Stimulated activated CD4-positive, alpha-beta T cell treated with anti-CD3 and anti-CD28 coated beads, Interleukin-1b, Interleukin-23, amount 100 ng/mL, for 4 hours (primary cell): ENCODE measurements at places on chromosomes 2 and 18.

DNA sequence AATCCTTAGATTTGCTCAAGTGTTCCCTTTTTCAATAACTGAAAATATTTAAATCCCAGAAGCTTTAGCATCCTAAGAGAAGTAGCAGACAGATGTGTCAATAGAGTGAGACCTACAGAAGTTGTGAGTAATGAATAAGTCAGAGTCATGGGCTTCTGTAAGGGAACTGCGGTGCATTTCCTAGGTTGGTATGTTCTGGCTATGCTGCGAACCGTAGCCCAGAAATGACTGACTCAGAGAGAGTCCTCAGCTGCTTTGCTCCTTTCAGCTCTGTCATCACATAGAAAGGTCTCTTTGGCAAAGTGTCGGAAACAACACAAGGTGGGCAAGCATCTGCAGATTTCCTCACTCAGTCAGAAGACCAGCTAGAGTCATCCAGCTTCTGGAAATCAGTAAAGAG, 297.1 kb downstream of the ARHGAP15 start:
- no peak for DNase-seq

GRCh38 chr18:77366720-77367641, 117.3 kb downstream of the GALR1 start:
- no peak for DNase-seq

DNA sequence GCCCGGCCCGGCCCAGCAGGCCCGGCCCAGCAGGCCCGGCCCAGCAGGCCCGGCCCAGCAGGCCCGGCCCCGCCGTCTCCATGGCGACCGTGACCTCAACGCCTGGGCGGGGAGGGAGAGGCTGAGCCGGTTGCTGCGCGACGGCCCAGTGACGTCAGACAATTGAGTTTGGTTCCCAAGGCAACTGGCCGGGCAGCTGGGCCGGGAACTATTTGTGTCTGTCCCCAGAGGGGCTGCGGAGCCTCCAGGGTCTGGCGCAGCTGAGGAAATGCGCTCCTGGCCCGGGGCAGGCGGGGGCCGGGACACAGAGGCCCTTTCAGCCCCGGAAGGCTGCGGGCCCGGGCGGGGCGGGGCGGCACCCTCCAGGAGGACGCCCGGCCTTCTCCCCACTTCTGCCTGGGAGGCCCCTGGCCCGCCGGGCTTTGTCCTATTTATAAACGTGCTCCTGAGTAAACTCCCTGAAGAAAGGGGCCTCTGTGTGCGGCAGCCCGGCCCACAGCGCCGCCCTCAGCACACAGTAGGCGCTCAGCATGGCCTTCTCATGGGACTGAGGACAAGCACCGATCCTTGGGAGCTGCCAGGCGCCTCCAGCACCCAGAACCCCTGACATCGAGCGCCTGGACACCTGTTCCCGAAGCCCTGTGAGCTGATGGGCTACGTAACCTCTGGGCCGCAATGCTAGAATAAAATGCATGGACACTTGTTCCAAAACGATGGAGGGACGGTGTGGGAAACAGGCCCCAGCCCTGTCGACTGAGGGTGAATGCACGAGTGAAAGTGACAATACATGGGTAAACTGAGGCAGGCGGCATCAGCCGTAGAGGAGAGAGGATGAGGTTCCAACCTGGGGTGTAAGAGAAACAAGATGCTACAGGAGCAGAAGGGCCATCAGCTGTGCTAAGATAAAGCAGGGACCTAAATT, 12.3 kb downstream of the TEX44 start:
- DNase-seq = peak; percentile 86

DNA sequence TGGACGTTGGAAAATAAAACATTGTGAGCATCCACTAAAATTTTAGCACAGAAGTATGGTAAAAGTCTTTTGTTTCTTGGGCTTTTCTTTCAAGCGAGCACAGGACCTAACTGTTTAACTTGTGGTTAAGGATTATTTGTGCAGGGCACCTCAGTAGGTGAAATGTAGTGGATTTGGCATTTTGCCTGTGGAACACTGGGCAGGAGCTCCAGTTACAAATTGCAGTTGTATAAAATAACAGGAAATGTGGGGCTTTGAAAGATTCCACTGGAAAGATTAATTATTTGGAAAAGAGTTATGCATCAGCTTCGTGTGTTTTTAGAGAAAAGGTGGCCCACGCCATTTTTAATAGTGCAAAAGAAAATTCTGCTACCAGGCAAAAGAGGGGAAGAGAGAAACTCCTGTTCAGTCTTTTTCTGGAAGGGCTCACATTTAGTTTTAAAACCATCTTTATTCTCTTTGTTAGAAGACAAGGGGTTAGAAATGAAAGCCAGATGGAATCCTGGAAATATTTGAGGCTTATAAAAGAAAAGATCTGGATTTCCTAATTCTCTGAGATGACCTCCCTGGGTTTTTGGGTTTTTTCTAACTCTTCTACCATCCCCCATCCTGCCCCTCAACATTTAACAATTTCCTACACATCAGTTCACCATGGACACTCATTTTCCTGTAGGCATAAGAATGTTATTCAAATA, 144.3 kb upstream of the SERTAD2 start:
- DNase-seq = no peak

GRCh38 chr18:811182-811891, 705 bp downstream of the YES1 start:
- DNase-seq = no peak

- DNase-seq = no peak
These were observed 36.3 kb downstream of the SMAD4 start for GRCh38 chr18:51066273-51066672.

GRCh38 chr2:226828191-226828590, 7.7 kb upstream of the RHBDD1 start:
- no peak for DNase-seq

DNA sequence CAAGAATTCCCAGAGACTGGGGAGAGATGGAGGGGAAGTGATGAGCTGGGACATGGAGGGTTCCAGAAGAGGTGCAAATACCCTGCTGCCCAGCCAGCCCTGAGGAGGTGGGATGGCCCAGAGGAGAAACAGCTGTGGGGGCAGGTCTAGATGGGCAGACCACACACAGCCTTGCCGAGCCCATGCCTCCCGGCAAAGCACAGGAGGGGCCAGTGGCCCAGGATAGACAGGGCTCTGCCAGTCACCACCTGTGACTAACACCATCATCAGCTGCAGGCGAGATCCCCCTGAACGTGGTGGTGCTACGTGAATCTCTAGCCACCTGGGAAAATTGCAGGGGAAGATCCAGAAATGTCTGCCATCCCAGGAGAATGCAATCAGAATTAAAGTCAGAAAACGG, 39.4 kb downstream of the SCTR start:
- DNase-seq = no peak

GRCh38 chr2:181774685-181775084, 94.4 kb upstream of the NEUROD1 start:
- no peak for DNase-seq

DNA sequence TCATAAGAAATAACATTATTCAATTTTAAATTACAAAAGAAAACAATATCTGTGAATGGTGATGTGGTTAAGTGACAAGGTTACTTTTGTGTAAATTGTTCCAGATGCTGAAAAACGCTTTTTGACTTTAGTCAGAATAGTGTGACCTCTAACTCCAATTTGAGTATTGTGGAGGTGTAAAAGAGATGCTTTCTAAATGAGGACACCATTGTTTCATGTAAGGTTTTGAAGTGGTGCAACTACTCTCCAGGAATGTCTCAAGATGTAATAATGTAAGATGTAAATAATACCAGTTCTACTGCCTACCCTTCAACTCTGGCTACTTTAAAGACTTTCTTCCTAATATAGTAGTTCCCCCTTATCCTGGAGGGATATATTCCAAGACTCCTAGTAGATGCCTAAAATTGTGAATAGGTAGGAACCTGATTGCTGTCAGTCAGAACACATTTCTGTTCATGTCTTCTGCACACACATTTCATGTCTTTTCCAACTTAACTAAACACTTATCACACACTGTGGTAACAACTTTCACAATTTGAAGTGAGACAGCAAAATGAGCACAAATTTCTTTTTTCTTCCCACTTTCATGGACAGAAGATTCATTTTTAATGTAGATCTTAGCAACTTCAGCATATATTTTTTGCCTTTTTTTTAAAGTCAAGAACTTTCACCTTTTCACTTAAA, 39.1 kb upstream of the PPP1R1C start:
- DNase-seq = no peak

GRCh38 chr2:118124288-118124891, 36.1 kb downstream of the INSIG2 start:
- no peak for DNase-seq

- no peak for DNase-seq
These were observed 1.4 kb upstream of the STEAP3 start for GRCh38 chr2:119222213-119222612.

- peak; percentile 25 for DNase-seq
These were observed 42.1 kb downstream of the BMP10 start for GRCh38 chr2:68828887-68829708.

DNA sequence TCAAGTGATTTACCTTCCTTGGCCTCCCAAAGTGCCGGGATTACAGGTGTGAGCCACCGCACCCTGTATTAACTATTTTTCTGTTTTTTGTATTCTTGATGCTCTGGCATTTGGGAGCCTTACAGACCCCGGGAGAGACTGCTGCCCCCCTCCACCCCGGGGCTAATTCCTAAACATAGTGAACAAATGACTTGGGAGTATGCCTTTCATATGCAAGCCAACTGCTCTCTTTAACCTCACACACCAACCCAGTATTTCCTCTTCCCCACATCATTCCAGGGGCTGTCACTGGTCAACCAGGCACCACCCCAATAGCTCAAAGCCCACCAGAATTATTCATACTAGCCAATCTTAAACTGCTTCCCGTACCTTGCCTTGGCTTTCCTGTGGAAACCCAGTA, 79.7 kb downstream of the PDK1 start:
- DNase-seq = no peak

GRCh38 chr2:4151521-4151920, 448.1 kb downstream of the DCDC2C start:
- no peak for DNase-seq

GRCh38 chr2:64237266-64237665, 93.0 kb upstream of the PELI1 start:
- no peak for DNase-seq

DNA sequence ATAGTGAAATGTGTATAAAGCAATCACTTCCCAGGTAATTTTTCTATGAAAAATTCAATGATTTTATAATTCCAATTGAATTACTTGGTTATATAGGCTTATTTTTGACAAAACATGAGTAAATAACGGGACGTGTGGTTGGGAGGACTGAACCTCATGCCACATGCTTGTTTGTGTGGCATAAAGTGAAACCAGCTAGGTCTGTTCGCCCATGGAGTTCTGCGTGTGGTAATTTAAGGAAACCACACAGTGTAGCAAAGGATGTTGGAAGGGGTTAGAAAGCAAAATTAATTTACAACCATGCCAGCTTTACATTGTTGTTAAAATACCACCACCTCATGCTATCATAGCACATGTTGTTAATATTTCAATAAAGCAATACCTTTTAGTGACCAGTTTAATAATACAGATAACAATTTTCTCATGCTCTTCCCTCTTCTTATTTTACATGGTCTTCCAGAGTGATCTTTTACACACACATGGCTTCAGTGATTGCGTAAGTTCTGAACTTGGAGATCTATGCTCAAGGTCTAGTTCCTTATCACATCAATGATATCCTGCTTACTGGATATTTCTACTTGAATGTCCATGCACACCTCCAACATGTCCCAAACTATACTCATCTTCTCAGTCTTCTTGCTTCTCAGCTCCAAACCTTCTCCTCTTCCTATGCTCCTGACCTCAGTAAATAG, 156.4 kb upstream of the ITGA4 start:
- no peak for DNase-seq

GRCh38 chr2:102782187-102782586, 20.4 kb downstream of the TMEM182 start:
- no peak for DNase-seq

GRCh38 chr2:164114937-164115336, 379.1 kb upstream of the FIGN start:
- no peak for DNase-seq

DNA sequence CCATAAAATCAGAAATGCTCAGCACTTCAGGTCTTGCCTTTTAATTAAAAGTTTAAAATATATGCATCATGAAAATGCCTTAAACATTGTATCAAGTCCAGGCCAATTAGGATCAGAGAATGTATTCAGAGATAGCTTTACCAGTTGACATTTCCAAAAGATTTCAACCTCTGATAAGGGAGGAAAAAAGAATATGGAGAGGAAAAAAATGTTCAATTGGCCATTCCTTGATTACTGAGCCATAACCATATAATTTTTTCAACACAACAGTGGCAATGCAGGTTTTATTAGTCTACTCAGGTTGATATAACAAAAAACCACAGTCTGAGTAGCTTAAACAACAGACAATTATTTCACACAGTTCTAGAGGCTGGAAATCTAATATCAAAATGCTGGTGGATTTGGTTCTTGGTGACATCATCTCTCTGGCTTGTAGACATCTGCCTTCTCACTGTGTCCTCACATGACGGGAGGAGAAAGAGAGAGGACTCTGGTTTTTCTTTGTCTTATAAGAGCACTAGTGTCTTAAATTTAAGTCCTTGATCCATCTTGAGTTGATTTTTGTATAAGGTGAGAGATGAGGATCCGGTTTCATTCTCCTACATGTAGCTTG, 111.9 kb downstream of the IRS1 start:
- no peak for DNase-seq

DNA sequence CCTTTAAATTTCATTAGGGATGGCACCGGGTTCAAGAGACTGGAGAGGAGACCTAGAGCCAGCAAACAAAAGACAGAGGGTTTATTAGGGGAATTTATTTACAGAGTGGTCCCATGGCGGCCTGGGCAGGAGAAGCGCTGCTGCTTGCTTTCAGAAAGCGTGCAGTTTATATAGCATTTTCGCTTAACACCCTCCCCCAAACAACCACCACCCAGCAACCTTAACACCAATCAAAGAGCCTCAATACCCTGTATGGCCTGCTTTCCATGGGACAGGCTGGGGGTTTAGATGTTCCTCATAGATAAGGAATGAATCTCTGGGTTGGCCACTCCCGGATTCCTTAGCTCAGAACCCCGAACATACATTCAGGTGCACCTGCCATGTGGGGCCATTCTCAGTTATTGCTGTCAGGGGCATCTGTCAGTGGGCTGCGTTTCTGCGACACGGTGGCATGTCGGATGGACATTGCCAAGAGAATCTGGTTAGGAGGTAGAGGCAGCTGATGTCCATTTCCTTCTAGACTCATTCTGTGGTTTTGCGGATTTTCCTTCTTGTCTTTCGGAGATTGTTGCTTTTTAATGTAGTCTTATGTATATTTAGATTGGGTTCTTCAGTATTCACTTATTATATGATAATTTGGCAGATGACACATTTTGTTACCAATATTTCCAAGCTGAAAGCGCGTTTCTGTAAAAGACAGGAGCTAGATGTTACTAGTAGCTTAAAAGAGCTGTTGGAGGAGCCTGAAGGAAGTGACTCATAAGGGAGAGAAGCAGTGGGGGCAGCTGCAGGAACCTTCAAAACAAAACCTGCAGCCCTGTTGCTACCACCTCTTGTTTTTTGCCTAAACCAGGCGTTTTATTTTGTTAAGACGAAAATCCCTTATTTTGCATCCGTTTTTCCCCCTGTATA, 7.2 kb downstream of the AGAP1 start:
- no peak for DNase-seq

DNA sequence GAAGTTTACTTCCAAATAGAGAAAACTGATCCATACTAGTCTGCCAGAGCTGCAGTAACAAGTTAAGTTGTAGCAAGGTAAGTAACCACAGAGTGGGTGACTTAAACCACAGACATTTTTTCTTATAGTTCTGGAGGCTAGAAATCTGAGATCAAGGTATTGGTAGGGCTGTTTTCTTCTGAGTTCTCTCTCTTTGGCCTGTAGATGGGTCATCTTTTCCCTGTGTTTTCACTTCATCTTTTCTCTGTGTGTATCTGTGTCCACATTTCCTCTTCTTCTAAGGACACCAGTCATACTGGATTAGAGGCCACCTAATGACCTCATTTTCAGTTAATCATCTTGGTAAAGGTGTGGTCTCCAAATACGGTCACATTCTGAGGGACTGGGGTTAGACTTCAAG, 142.9 kb upstream of the MEX3C start:
- DNase-seq = no peak
